ENCODE measurements at places on chromosomes 7 and 10.

- no peak for DNase-seq
Observed at GRCh38 chr7:11466517-11467105, 365.4 kb downstream of the THSD7A start.

GRCh38 chr7:81666209-81666608 lies 103.6 kb downstream of the HGF start:
- DNase-seq = no peak

- DNase-seq = no peak
Observed at GRCh38 chr10:97376413-97376812, 24.7 kb downstream of the RRP12 start.

DNA sequence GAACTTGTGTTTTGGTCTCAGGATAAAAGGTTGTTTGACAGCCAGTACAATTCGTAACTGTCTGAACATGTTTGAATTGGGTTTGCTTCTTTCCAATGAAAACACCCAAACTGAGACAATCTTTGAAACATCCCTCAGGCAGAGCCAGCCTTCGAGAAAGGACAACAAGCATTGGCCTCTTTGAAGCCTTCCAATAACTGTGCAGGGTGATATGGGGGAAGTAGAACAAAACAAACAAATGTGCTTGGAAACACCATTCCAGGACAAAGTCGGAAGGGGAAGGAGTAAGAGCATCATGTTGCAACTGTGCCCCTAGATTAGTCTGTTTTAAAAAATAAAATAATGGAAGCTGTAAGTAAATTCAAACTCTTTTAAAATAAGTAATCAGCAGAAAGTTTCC lies 39.5 kb downstream of the IL2RA start:
- DNase-seq = no peak

- DNase-seq = no peak
Observed at GRCh38 chr7:83159731-83160130, 3.0 kb downstream of the PCLO start.

- DNase-seq = peak; percentile 2
Observed at GRCh38 chr7:90869335-90869734, 273.2 kb downstream of the CDK14 start.
